Stimulated activated CD4-positive, alpha-beta T cell treated with anti-CD3 and anti-CD28 coated beads, Interleukin-2, amount 100 ng/mL, for 24 hours (primary cell): ENCODE measurements at places on chromosomes 16 and 17.

DNA sequence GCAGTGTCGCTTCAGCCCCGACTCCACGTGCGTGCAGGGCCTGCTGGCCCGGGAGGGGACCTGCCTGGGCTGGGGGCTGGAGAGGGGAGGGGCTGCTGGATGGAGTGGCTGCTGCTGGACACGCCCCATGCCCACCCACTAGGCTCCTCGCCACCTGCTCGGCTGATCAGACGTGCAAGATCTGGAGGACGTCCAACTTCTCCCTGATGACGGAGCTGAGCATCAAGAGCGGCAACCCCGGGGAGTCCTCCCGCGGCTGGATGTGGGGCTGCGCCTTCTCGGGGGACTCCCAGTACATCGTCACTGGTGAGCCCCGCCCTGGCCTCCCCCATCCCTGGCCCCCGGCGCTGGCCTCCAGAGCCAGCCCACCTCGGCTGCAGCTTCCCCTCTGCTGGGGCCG, 2.4 kb downstream of the BRICD5 start:
- no peak for DNase-seq

- no peak for DNase-seq
Measured at GRCh38 chr16:15951852-15952251, 2.4 kb downstream of the ABCC1 start.

DNA sequence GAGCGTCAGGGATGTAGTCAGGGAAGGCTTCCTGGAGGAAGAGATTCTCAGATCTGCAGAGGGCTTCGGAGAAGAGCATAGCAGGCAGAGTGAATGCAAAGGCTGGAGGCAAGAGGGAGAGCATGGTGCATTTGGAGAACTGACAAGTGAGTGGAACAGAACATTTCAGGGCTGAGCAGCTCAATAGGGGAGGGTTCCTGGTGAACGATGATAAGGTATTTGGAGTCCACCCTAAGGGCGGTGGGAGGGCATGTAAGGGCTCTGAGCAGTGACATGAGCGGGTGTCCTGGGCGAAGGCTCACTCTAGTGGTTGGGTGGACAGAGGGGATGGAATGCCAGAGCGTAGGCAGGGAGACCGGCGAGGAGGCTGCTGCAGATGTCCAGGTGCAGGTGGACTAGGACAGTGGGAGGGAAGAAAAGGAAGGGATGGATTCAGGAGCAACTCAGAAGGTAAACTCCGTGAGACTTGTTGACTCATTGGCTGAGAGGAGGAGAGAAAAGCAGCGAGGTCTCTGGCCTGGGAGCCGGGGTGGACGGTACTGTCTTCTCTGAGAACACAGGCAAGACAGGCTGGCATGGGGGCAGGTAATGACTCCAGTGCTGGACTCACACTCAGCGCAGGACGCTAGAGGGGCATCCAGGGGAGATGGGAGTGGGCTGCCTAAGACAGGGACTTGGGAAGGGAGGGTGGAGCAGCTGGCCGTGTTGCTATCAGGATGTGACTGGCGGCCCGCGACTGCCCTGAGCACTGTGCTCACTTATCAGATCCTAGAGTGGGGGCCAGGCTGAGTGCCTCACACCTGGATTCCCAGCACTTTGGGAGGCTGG, 1.4 kb upstream of the PITPNA start:
- no peak for DNase-seq

- DNase-seq, result peak; percentile 44
Measured at GRCh38 chr17:75619506-75620431, 13.5 kb upstream of the SMIM5 start.

DNA sequence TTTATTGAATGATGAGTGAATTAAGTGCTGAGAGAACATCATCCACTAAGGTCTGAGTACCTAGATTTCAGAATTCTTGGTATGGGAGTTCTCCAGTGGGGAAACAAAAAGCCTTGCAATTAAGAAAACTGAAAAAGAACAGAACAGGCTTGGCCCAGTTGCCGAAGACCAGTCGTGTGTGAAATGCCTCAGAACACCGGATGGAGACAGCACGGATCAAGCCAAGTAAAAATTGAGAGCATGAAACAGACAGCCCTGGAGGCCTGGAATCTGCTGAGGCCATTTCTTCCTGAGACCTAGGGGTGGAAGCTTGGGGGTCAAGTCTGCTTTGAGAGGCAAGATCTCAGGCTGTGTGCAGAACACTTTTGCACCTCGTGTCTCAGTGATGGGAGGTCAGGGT, 43.3 kb downstream of the GRIN2A start:
- no peak for DNase-seq

DNA sequence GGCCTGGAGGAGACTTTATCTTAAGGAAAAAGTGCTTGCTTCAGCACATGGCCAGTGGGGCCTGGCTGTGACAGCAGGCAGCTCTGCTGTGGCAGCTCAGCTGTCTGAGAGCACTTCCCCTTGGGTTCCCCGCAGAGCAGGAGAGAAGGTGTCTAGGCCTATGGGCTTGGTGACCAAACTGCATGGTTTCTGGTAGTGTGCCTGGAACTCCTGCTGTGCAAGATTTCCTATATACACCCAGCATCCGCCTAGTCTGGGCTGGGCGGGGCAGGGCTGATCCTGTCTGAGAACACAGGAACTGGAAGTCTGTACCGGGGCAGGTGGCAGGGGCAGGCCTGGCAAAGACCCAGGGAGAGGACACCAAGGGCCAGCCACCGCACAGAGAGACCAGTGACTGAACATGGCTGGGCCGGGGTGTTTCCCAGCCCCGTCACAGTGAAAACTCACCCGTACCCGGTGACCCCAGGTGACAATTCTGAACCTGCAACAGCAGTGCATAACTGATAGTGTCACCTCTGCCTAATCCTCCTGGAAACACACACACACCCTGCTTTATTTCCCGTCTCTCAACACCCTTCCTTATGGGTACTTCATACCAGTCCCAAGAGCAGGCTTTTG, 39.3 kb downstream of the CHD9 start:
- DNase-seq, result no peak

DNA sequence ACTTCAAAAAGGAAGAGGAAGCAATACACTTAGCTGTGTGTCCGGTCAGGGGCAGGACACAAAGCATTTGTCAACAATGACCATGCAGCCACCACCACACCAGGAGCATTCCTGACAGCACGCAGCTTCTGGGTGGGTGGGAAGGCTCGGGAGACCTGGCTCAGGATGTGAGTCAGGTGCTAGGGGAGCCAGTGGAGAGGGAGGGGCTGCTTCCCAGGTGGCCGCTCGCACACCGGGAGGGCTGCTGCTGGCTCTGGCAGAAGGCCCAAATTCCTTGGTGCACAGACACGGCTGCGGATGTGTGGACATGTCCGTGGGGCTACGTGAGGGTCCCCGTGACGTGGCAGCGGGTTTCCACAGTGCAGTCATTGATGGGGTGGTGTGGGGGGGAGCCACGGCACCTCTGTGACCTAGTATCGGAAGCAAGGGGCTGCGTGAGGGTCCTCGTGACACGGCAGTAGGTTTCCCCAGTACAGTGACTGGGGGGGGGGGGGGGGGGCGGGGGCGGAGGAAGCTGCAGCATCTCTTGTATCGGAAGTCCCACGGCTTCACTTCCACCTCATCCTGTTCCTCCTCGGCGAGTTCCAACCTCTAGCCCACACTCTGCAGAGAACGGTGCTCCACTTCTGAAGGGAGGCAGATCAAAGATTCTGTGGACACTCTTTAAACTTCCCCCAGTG, 112.8 kb downstream of the ZNF778 start:
- DNase-seq, result no peak

- no peak for DNase-seq
Measured at GRCh38 chr17:19370493-19370960, 7.8 kb upstream of the MAPK7 start.

DNA sequence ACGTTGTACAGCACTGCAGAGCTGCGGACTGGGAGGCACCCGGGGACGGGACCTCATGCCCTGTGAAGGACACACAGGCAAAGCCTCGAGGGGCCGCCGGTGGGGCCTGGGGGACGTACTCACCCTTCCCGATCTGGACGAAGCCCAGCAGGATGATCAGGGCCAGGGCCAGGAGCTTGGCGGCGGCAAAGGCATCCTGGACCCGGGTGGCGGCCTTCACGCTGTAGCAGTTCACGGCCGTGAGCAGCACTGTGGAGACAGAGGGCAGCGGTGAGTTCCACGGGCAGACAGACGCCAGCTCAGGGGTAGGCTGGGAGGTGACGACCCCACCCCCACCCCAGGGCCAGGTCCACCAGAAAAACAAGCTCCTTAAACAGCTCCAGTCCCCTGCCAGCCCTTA, 17.7 kb downstream of the SLC7A5 start:
- no peak for DNase-seq

DNA sequence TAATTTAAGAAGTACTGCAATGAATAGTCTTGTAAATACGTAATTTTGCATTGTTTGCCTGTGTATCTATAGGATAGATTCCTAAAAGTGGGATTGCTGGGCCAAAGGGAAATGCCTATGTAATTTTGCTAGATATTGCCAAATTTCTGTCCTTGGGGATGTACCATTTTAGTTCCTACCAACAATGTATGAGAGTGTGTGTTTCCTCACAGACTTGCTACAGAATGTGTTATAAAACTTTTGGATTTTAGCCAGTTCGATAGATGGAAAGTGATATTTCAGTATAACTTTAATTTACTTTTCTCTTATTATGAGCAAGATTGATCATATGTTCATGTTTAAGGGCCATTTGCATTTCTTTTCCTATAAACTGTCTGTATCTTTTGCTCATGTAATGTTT, 8.3 kb downstream of the TANGO6 start:
- DNase-seq, result no peak

DNA sequence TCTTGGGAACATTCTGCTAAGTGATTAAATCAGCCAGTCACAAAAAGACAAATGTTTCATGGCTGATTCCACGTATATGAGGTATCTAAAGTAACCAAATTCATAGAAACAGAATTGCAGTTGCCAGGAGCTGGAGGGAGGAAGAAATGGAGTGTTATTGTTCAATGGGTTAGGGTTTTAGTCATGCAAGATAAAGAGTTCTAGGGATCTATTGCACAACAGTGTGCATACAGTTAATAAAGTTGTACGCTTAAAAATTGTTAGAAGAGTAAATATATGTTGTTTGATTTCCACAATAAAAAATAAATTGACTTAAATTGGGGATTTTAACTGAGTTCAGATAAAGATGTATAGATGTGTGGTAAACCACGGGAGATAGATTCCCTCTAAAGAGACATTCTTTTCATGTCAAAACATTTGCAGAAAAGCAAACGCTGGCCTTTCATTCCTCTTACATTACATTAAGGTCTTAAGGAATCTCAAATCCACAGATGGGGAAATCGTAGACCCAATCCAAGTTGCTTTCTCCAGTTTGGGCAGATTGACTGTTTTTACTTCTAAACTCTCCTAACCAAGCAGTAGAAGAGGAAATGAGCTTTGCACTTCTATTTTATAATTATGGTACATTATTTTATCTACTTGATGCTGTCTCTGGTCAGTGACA, 4.6 kb downstream of the PRDM7 start:
- no peak for DNase-seq

- DNase-seq, result no peak
Measured at GRCh38 chr16:85991425-85991824, 92.5 kb downstream of the IRF8 start.

GRCh38 chr17:12613566-12613965, 52.1 kb upstream of the MYOCD start:
- DNase-seq, result no peak

DNA sequence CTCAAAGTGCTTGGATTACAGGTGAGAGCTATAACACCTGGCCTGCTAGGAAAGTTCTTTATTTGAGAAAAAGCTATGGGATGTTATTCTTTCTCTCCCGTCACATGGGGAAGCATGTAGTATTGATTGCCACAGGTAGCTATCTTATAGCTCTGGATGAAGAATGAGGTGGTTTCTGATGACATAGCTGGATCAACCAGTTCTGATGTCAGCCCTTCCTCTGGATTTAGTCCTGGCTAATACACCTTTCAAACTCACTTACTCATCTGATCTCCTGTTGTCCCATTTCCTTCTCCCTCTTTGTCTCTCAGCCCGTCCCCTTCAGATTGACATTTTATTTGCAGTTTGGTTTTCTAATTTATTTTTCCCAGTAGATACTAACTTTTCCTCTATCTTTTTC, 14.1 kb upstream of the PPM1D start:
- no peak for DNase-seq

DNA sequence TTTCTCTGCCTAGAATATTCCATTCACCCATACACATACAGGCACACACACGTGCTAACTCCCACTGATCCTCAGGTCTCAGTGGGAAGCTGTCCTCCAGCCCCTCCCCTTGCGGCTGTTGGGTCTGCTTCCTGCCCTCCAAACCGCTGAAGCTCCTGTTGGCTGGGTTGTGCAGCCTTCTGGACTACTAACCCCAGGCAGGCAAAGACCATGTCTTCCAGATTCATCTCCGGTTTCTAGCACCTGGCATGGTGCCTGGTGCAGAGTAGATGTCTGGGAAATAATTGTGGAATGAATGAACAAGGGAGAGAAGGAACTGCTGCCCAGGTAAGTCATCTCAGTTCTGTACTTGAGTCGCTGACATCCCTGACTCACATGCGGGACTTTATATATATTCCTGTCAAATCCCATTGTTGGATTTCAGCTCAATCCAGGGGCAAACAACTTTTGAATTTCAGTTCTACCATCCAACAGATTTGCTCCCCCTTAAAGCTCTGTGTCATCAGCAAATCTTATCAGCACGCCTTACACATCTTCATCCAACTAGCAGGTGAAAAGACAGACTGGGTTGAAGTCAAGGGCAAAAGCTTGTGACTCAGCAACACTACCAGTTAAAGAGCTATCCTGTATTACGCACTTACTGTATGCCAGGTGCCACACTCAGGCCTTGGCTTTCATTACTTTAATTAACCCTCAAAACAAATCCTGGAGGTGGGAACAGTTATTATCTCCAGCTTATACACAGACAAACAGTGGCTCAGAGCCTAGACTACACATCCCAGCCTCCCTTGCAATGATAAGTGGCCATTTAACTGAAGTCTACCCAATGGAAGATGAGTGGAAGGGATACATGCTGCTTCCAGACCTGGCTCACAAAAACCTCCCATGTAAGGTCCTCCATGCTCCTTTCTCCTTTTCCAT, 51.1 kb downstream of the SRCIN1 start:
- no peak for DNase-seq

DNA sequence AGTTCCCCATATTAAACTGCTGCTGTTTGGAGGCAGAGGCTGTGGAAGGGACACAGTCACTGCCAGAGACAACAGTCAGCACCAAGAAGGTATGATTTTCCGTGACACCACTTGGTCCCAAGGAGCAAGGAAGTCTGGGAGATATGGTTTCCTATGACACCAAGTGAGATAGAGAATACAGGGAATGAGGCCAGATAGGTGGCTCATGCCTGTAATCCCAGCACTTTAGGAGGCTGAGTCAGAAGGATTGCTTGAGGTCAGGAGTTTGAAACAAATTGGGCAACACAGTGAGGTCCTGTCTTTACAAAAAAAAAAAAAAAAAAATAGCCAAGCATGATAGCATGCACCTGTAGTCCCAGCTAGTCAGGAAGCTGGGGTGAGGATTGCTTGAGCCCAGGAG, 90.8 kb downstream of the ABCC12 start:
- no peak for DNase-seq

DNA sequence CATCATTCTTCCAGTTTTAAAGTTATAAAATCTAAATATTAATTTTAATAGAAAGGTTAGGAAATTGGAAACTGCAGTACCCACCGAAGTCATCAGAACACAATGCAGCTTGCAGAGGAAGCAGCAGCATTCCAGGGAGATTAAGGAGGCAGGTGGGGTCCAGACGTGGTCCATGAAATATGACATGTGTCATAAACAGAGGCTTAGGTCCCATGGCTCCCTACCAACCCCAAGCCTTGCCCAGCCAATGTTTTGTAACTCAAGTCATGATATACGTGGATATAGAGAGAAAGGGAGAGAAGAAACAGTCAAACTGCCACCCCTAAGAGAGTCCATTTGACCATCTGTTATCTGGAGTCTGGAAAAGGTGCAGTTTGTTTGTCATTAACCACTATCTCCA, 670.0 kb downstream of the TOX3 start:
- no peak for DNase-seq
